ENCODE measurements at places on chromosomes 11 and 22.

GRCh38 chr11:117070016-117070415, 28.2 kb downstream of the SIK3 start:
- no peak for DNase-seq

GRCh38 chr11:21911061-21911460, 281.8 kb upstream of the ANO5 start:
- no peak for DNase-seq

DNA sequence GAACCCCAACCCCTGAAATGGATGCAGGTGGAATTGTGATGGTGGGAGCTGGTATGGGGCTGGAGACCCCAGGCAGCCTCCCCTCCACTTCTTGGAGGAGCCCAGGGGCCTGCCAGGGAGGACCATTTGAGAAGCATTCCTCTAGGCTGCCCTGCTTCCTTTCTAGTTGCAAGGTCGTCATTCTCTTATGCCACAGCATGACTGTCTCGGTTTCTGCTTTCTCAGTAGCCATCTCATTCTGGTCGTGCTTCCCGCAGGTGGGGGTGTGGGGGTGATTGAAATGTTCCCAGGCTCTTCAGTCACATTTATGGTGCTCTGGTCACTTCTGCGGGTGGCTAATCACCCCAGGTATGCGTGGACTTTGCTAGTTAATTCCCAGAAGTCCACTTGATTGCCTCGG, 223.7 kb upstream of the TBCEL start:
- no peak for DNase-seq

- DNase-seq = no peak
These were observed 825 bp downstream of the FBXO3 start for GRCh38 chr11:33773404-33773986.

- DNase-seq = no peak
These were observed 2.8 kb upstream of the FKBP2 start for GRCh38 chr11:64238076-64238475.

DNA sequence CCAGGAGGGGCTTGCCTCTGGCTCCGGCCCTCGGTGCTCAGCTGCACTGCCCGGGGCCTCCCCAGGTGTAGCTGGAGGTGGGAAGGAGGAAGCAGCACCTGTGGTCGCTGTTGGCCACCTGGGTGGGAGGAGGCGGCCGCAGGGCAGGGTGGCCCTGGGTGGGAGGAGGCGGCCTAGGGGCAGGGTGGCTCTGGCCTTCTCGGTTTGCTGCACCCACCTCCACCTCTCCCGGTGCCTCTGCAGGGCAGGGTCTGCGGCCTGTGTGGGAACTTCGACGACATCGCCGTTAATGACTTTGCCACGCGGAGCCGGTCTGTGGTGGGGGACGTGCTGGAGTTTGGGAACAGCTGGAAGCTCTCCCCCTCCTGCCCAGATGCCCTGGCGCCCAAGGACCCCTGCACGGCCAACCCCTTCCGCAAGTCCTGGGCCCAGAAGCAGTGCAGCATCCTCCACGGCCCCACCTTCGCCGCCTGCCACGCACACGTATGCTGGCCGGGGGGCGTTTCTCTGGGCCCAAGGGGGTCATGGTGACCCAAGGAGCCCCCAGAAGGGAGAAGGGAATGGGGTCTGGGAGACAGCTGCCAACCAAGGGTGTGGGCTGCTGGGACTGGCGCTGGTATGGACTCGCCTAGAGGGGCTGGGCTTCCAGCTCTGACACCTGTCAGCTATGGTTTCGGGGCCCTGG, 20.6 kb downstream of the MUC5AC start:
- no peak for DNase-seq

- DNase-seq = no peak
These were observed 57.4 kb downstream of the CHRDL2 start for GRCh38 chr11:74673693-74674360.

- no peak for DNase-seq
These were observed 52.0 kb upstream of the TOP3B start for GRCh38 chr22:22034469-22035132.

- DNase-seq = no peak
These were observed 101.7 kb downstream of the ATM start for GRCh38 chr11:108324587-108324986.

DNA sequence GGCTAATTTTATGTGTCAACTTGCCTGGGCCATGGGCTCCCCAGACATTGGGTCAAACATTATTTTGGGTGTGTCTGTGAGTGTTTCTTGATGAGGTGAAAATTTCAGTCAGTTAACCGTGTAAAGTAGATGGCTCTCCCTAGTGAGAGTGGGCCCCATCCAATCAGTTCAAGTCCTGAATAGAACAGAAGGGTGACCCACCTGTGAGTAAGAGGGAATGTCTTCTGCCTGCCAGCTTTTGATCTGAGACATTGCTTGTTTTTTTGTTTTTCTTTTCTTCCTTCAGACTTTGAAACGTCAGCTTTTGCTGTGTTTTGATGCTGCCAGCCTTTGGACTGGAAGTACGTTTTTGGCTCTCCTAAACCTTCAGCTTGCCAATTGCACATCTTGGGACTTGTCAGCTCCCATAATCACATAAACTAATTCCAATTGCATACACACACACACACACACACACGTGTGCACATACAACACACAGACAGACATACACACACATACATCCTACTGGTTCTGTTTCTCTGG, 300.1 kb downstream of the CNTN5 start:
- DNase-seq = no peak

DNA sequence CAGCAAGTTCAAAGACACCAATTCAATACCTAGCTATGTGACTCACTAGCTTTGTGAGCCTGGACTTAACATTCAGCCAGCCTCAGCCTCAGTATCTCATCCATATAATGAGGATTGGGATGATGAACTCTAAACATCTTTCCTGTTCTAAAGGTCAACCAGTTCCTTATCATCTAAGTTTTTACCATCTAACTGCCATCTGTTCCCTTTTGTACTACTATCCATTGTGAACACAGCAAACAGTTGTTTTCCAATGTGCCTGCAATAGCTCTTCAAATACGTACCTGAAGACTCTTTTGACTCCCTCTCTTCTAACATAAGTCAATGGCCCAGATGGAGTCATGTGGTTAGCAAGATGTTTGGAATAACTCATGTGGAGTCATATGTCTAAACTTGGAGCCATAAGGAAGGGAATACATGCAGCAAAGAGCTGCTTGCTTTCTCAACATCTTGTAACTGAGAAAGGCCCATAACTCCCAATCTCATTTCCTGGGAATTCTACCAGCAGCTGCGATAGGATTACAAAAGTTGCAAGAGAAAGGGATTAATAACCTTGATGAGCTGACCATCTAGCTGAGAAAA, 19.4 kb downstream of the SYTL2 start:
- DNase-seq = no peak

GRCh38 chr11:115083144-115083806, 404.9 kb downstream of the NXPE2 start:
- DNase-seq = no peak

DNA sequence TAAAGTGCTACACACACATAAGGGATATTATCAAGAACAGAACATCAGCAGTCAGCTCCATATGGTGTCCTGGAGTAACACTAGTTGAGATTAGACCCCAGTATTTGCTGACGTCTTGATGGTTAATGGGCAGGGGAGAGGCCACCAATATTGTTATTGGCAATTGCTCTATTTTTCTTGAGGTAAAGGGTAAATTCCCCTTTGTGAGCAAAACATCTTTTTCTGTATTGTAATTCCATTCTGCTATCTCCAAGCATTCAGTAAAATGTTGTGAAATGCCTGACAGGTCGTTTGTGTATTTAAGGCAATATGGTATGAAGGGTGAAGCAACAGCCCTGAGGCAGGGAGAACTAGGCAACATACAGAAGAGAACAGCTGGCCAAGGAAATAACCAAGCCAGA, 21.9 kb downstream of the PC start:
- no peak for DNase-seq

GRCh38 chr22:45010532-45010900, 711 bp upstream of the PHF21B start:
- no peak for DNase-seq

GRCh38 chr22:27876684-27877083, 42.4 kb downstream of the PITPNB start:
- no peak for DNase-seq

GRCh38 chr11:116162886-116163230, 609.9 kb downstream of the BUD13 start:
- DNase-seq = no peak

GRCh38 chr11:13134066-13134465, 125.0 kb downstream of the RASSF10 start:
- DNase-seq = no peak

- DNase-seq = no peak
These were observed 35.0 kb downstream of the HIRA start for GRCh38 chr22:19396561-19396933.

GRCh38 chr11:79956061-79956460, 515.2 kb upstream of the TENM4 start:
- no peak for DNase-seq

DNA sequence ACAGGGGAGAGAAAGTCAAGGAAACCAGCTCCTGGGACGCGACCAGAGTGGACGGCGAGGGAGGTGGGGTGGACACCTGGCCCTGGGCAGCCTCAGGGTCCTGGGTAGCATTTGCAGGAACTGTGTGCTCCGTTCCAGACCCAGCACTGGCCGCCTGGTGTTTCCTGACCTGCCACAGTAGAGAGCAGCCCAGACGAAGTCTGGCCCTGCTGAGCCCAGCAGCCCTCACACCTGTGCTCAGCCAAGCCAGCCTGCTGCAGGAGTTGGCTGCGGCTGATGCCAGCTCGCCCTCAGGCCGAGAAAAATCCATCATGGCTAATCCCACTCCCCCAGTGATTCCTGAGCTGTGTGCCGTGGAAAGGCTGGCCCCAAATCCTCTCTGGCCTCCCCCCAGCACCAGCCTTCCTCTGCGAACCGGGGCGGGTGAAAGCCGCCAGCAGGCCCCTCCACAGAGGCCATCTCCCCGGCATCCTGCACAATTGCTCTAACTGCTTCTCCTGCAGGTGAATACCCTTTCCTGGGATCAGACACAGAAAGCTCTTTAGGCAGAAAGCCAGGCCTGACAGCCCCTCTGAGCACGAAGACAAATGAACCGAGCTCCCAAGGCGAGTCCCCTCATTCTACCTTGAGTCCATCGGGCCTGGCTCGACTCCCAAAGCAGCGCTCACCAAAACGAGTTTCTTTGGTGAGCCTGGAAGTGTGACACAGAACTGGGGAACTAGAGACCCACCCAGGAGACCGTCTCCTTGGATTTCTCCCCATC, 88.6 kb downstream of the RTL6 start:
- DNase-seq = no peak

- no peak for DNase-seq
These were observed 22.8 kb upstream of the NAP1L4 start for GRCh38 chr11:3014943-3015342.

- DNase-seq = no peak
These were observed 32.0 kb downstream of the KCNC1 start for GRCh38 chr11:17766590-17766989.

GRCh38 chr11:130188047-130188446, 28.5 kb downstream of the ST14 start:
- DNase-seq = no peak

- DNase-seq = no peak
These were observed 109.3 kb downstream of the KIAA1671 start for GRCh38 chr22:25061605-25062376.

GRCh38 chr11:45610627-45611026, 54.8 kb downstream of the CHST1 start:
- DNase-seq = no peak

DNA sequence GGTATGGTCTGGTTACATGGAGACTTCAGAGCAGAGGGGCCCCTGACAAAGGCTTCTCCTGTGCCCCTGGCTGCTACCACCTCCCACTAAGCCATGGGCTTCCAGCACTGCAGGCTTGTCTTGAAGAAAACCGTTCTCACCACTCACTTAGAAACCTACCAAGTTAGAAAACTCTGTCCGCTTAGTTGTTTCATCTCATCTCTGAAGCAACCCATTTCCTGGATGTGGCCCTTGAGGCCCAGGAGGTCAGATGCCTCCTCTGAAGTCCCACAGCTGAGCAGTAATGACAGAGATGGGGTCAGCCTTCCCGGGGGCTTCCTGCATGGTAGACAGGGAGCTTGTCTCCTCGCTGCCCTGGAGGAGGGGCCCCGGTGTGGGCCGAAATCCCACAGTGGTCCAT, 12.9 kb downstream of the CSF2RB start:
- no peak for DNase-seq

- DNase-seq = no peak
These were observed 671 bp upstream of the PICALM start for GRCh38 chr11:86069408-86070101.

DNA sequence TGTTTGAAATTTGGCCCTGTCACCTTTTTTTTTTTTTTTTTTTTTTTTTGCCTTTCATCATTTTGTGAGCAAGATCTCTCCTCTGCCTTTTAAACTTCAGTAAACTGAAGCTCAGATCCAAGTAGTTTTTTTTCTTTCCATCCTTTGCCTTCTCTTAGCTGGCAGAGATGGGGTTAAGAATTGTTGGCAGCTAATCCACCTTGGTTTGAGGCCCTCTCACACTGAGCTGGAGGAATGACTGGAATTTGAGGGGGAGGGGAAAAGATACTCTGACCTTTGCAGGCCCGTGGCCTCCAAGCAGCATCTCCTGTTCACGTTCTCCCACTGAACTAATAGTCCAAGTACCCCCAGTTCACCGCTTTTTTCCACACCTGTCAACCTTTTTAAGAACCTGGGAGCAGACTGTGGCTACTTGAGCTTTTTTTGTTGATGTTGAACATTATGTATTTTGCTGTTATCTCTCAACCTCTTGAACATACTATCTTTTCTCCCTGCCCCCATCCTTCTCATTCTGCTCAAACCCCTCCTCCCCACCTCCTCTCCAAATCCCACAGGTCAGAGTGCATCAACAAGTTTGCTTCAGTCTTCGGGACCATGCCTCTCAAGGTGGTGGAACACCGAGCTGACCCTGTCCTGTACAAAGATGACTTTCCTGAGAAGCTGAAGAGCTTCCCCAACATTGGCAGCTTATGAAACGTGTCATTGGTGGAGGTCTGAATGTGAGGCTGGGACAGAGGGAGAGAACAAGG, 66.2 kb downstream of the ALX4 start:
- DNase-seq = no peak

DNA sequence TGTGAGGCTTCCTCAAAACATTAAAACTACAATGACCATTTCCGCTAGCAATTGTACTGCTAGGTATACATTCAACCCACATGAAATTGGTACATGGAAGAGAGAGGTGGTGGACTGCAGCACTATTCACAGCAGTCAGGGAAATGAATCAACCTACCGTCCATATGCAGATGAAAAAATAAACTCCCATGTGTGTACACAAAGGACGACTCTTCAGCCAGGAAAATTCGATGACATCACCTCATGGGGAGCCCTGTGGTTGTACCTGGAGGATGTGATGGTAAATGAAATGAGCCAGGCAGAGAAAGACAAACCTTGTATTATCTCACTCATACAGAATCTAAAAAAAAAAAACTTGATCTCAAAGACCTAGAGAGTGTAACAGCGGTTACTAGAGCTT, 23.3 kb downstream of the RFPL3 start:
- DNase-seq = no peak

- no peak for DNase-seq
These were observed 9.9 kb downstream of the PISD start for GRCh38 chr22:31652088-31652487.

GRCh38 chr11:122270535-122270934, 154.5 kb upstream of the BLID start:
- DNase-seq = no peak
